ENCODE measurements at places on chromosomes 7 and 10.

DNA sequence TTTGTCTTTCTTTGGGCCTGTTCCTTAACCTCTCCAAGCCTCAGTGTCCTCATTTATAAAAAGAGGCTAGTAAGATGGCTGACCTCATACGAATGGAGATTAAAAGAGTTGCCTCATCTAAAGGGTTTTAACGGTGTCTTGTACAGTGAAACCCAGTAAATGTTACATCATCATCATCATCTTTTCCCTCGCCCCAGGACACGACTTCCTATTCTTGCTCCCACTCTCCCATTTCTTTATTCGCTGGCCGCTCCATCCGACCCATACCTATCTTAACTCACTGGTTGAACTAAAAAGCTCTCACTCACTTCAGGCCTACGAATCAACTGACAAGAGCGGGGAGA lies 554 bp downstream of the FRA10AC1 start:
- peak; percentile 36 for DNase-seq

DNA sequence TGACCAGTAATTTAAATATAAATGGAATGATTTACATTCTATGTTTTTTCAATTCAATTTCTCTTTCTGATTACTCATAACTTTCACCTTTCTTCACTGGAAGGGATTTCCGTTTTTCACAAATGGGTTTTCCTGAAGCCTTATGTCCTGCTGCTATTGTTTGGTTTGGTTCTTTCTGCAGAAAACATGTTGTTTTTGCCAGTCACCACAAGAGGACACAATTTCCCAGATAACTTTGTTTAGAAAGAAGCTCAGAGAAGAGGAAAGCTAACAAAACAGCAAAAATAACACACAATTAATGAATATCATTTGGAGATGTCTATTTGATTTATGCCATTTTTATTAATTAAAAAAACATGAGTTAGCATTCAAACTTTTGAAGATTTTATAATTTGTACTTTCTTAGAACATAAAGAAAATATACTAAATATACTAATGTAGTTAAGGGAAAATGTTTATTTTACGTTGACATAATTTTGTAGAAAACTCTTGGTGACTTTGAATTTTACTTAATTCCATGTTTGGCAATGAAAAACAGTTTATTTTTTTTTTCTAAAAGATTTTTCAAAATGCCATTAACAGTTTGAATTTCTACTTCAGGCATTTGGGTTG lies 4.6 kb upstream of the TWIST1 start:
- DNase-seq, result no peak

DNA sequence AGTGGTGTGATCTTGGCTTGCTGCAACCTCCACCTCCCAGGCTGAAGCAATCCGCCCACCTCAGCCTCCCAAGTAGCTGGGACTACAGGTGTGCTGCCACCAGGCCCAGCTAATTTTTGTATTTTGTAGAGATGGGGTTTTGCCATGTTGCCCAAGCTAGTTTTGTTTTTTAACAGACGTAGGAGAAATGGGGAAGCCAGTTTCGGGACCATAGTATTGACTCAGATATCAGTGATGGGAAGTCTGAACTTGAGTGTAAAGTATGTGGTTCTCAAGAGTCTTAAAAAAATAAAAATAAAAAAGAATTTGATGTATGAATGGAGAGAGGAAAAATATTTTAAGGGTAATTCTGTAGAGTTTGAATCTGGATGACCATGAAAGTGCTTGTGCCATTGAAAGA lies 34.2 kb downstream of the SP4 start:
- no peak for DNase-seq

GRCh38 chr7:112065758-112066157 lies 140.4 kb downstream of the DOCK4 start:
- DNase-seq, result no peak

GRCh38 chr7:11166051-11166450 lies 192.4 kb downstream of the PHF14 start:
- no peak for DNase-seq

DNA sequence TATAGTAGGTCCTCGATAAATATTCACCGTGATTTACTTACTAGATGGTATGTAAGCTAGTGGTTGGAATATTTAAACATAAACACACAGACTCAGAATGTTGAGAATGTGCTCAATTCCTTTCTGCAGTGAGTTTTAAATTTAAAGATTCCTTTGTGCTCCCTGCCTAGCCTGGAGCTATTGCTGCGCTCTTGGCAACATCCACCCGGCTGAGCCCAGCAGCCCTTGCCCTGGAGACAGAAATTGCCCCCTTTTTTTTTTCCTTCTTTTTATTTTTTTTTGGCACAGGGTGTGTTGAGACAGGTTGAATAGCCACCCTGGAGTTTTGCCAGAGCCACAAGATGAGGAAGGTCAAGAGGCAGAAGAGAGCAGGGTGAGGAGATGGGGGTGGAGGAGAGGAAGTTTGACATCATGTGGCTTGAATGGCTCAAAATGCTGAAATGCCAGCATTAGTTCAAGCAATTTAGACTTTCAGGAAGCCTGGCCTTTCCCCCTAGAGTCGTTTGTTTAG lies 180.8 kb downstream of the PRKCQ start:
- DNase-seq, result no peak

DNA sequence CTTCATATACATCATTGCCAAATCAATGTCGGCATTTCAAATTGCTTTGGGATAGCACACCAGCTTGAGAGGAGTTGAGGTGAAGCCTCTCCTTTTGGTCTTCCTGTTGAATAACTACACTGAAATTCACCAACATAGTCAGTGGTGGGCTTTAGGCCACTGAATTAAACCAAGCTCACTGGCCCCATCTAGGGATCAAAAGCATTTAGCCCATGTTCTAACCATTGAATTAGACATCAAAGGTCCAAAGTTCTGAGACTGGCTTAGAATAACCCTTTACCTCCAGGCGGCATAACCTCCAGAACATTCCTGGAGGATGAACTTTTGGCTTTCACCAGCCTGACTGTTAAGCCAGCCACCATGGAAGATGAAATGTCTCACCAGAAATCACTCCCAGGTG lies 54.6 kb downstream of the BPGM start:
- no peak for DNase-seq

DNA sequence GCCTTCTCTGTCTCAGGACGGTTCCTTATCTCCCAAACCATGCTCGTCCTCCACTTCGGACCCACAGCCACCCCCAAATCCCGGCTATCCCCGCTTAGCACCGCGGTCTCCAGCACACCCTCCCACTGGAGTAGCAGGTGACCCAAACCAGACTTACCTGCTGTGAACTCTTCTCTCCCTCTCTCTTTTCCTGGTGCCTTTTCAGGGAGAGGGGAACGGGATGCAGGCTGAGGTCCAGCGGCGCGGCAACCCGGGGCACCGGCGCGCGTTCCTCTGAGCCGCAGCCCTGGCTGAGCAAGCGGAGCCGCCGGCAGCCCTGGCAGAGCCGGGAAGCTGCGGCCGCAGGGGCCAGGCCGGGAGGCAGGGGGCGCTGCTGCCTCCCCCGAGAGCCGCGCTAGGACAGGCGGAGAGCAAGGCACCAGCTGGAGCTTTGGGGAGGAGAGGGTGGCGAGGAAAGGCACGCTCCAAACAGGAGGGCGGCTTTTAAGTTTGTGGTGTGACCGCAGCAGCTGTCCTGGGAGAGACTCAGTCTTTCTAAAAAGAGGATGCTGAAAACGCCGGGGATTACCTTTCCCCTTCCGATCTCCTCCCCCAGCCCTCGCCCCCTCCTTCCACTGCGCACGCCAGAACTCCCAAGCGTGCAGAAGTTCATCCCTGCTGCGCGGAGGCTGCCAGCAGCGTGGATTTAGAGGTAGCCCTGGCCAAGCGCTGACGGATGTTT lies at the start of gene SEMA3D:
SEMA3D (minus strand) TSS at position 536 of the 721 bp plus-strand sequence. CDS start 65,165 bp downstream, outside the sequence.
- DNase-seq, result peak; percentile 63

DNA sequence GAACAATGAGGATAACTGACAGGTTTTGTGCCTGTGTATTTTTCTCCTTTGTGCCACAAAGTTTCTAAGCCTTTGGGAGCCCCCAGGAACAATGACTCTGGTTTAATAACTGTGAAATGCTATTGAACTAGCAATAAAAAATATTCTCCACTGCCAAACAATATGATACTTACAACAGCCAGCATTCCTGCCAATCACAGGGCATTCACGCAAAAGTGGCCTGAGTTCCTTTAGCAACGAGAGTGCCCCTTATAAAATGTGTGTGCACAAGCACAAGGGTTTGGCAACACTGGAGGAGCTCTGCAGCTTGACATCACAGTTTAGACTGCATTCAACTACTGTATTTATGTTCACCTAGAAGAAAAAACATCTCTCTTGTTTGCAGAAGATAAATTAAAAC lies 412.9 kb upstream of the NFE2L3 start:
- DNase-seq, result no peak

- DNase-seq, result no peak
These were observed 39.0 kb upstream of the STRIP2 start for GRCh38 chr7:129394982-129395914.

DNA sequence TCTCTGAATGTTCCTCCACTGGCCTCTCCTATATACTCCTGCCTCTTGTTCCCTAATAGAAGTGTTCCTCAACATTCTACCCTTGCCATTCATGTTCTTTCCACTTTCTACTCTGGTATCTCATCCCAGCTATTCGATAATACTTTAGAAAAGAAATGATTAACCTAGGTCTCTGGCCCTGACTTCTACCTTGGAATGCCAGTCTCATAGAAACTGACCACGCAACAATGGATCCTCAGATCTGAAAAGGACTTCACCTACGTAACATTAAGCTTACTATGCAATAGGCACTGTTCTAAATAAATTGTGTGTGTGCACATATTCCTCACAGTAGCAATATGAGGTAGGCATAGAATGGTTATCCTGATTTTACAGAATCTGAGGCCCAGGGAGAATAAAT lies 234.5 kb downstream of the DNAJC1 start:
- no peak for DNase-seq

DNA sequence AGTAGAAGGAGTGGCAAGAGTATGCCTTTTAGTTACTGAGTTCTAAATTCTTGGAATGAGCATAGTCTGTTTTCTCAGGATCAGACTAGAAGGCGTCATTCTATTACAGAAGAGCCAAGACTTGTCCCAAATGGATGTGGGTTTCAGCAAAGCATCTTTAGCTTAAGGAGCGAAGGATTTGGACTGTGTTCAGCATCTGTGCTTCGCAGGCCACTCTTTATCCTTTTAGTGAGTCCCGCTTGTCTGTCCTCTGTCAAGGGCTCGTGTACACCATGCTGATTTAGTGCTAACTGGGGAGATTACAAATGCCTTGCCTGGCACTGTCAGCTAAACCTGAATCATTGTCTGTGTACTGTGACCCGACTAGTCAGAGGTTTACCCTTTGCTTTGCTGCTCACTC lies 465.7 kb downstream of the AUTS2 start:
- DNase-seq, result no peak

All from tibial artery (tissue), 4 donors.